AG08396 (cell line): ENCODE measurements at places on chromosomes 16 and 17.

DNA sequence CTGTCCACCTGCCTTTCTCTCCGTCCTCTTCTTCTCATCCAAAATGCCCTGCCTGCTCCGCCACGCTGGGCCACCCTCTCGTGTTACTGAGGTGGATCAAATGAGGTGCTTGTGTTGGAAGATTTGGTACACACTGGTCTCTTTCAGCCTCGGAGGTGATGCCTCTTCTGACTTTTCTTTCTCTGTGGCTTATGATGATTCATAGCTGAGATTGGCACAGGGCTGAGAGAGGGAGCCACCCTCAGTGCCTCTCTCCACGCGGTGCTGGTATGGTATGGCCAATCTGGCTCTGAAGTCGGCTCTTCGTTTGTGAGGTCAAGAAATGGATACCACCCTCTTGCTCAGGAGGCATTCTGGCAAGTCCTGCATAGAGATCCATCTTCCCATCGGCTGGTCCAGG lies 82.4 kb downstream of the PLCG2 start:
- no peak for DNase-seq

GRCh38 chr16:51641191-51641765 lies 490.2 kb upstream of the SALL1 start:
- no peak for DNase-seq

DNA sequence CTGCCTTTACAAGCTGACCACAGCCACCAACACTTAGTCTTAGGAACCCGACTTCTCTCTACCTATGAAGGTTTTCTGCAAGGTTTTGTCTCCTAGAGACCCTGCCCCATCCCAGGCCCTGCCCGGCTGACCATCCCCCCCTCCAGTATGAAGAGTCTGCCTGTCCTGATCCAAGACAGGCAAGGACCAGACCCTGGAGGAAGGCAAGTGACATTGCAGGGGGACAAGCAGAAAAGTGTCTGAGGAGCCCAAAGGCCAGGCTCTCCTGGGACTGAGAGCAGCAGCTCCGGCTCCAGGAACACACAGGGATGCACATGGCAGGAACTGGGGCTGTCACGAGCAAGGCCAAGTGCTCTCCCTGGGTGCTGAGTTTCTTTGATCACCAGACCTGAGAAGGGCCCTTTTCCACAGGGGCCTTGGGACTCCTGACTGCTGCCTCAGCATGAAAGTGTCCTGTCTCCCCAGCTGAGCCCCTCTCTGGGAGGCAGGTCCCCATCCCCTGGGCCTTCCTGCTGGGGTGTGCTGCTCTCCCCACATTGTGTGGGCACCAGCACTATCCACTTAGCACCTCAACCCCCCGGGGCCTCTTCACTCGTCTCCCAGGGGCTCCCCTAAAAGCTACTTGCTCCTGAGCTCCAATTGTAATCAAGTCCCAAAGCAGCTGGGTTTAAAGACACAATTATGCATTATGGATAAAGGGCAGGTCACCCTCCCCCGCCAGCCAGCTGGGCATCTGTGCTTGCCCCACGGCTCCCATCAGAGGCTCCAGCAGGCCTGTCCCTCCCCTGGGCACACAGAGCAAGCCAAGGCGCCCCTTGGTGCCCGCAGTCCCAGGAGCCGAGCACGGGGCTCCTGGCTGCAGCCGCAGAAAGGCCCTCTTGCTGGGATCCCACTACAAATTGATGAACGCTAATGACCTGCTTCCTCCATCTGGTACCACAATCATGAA lies 11.6 kb upstream of the CACNG4 start:
- DNase-seq, result no peak

- no peak for DNase-seq
These were observed 37.2 kb upstream of the HS3ST3A1 start for GRCh38 chr17:13638855-13639458.

DNA sequence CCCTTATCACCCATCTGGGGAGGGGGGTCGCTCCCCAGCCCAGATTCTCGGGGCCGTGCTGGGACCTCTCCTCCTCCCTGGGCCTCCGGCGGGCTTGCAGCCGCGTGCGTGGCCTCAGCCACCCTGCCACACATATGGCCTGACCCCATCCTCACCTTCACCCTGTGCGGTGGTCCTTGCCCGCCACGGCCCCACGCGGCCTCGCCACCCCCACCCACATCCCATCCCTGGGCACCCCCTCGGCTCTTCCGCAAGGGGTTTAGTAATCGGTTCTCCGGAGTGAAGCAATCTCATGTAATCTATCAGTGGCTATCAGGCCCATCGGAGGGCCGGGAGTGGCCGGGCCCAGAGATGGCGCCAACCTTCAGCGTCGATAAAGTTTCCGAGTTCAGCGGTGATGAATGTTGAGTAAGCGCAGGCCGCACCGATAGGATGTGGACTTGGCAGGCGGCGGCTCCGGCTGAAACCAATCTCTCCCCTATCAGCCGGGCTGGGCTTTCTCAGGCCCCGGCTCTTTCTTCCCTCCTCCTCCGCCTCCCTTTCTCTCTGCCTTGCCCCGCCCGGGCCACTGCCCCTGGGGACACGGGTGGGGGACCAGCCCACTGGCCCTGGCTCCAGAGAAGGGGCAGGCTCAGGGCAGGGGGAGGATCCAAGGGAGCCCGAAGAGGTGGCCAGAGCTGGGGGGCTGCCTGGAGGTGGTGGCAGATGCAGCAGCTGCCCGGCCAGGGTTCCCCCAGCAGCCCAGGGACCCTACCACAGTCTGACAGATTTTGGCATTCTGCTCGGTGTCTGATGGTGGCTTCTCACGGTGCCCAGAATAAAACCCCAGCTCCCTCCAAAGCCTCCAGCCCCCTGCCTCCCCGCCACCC lies 20.8 kb downstream of the ZFPM1 start:
- peak; percentile 85 for DNase-seq

GRCh38 chr17:70772761-70773160 lies 603.4 kb downstream of the KCNJ2 start:
- DNase-seq, result no peak

- no peak for DNase-seq
These were observed 591 bp downstream of the NPW start for GRCh38 chr16:2019921-2020831.

- DNase-seq, result no peak
These were observed 548.9 kb upstream of the CDH8 start for GRCh38 chr16:62585041-62585545.

DNA sequence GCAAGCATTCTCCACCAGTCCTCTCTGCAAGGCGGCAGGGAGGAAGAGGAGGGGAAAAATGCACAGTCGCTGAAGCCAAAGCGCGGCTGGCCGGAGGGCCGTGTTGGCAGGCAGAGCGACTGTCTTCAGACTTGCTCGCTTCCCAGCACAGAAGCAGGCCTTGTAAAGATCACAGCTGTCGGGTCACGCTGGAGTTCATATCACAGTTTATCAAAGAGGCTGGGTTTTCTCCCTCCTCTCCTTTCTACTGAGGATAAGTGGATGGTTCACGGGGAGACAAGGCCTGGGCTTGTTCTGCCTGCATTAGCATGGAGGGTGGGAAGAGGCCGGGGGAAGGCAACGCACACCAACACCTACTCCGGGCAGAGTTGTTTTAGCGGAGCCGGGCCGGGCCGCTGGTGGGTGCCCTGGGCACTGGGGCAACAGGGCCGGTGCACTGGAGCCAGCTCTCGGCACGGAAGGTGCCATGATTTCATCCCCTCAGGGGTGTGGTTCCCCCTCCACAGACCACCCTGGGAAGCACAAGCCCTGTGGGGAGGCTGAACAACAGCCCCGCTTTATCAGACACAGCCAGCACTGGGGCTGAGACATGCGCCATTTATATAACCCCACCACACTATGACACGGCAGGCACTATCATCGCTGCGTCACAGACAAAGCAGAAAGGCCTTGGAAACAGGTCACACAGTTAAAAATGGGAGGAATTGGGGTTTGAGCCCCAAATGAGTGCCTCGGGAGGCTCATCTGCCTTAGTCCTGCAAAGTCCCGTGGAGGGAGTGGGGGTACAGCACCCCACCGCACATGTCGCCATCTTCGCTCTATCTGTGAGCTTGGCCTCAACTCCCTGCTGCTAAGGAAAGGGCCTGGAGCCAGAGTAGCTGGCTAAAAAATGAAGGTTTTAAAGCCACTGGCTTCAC lies 40.3 kb upstream of the MTSS2 start:
- no peak for DNase-seq

- no peak for DNase-seq
These were observed 12.7 kb downstream of the NDUFAF8 start for GRCh38 chr17:81251709-81252301.

DNA sequence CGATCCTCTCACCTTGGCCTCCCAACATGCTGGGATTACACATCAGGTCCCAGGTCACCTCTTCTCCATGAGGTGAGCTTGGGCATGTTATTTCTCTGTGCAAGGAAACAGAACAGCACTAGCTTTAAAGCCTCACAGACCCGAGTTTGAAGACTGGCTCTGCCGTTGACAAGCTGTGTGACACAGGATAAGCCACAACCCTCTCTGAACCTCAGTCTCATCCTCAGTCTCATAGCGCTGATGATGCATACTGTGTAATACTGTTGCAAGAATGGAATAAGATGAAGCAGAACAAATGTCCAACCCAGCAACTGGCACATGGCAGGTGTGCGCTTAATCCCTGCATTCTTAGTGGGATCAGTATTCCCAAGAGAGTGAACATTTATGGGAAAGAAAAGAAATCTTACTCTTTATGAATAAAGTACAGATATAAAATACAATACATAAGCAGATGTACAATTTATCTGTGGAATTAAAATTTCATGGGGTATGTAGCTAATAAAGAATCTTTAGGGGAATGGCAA lies 43.5 kb downstream of the ABAT start:
- no peak for DNase-seq

GRCh38 chr16:58030136-58030840 lies 4.7 kb downstream of the MMP15 start:
- DNase-seq, result no peak

DNA sequence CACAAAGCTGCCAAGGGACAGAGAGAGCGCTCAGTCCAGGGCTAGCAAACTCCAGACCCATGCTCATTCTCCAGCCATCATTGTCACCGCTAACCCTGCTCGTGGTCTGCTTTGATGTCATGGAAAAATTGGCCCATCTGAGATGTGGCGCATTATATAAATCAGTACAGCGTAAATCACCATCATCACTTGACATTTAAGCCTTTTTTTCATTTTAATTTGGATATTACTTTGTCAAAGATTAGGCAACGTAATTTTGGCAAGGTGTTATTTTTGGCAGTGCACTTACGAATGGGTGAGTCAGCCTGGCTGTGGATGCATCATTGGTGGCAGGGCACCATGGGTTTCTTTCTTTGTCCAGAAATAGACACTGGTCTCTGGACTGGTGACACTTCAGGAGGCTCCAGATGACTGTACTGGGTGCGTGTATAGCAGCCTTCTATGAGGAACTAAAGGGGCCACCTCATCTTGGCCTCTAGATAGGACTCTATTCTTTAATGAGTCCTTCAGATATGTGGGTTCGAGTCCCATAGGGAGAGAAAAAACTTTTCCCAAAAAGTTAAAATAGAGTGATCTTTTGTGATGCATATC lies 166.3 kb downstream of the MSI2 start:
- DNase-seq, result peak; percentile 57

DNA sequence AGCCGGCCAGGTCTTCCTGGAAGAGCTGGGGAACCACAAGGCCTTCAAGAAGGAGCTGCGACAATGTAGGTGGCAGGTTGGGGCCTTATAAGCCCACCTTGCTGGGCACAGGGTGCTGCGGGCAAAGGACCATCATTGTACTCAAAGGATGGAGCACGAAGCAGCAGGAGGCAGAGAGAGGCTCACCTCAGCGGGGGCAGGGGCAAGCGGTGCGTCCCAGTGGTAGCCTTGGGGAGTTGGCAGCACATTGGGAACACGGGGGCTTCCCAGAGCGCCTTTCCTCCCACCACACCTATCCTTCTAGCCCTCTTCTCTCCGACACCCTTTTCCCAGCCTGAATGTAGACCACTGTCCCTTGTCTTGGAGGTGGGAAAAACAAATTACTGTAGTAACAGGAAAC lies 2.1 kb downstream of the CNP start:
- DNase-seq, result no peak

GRCh38 chr17:65173284-65173793 lies 36.2 kb downstream of the RGS9 start:
- DNase-seq, result no peak

DNA sequence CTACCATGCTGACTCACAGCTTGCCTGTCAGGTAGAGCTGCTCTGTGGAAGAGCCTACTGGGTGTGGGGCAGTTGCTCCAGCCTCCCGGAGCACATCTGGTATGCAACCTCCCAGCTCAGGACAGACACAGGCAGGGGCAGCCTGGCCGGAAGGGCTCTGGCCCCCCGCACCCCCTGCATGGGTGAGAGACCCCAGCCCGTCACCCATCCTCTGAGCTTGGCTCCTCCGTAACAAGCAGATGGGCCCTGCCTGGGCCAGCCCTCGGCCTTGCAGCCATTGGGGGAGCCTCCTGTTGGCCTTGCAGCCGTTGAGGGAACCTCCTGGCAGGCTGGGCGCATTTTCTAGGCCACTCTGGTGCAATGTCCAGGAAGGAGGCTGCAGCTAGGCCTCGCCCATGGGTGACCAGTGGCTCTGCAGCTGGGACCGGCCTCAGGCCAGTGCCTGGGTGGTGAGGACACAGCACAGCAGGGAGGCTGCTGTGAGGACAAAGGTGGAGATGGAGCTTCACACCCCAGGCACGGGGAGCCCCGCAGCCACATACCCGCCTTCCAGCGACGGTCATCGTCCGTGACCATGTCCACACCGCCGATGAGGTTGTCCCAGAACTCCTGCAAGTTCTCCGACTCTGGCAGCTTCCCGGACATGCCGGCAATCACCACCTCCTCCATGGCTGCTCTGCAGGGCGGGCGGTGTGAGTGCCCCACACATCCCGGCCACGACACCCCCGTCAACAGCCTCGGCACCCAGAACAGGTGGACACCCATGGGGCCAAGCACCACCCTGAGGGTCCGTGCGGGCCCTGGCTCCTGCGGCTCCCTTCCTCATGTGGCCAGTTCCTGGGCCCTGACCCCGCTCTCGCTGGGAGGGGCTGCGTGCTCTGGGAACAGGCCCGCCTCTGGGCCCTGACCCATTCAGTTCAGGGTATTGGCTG lies 2.0 kb downstream of the FASN start:
- no peak for DNase-seq

- peak; percentile 88 for DNase-seq
These were observed 376.4 kb downstream of the SLC39A11 start for GRCh38 chr17:72715906-72716572.

GRCh38 chr17:82311971-82312370 lies 5.4 kb downstream of the CD7 start:
- no peak for DNase-seq

DNA sequence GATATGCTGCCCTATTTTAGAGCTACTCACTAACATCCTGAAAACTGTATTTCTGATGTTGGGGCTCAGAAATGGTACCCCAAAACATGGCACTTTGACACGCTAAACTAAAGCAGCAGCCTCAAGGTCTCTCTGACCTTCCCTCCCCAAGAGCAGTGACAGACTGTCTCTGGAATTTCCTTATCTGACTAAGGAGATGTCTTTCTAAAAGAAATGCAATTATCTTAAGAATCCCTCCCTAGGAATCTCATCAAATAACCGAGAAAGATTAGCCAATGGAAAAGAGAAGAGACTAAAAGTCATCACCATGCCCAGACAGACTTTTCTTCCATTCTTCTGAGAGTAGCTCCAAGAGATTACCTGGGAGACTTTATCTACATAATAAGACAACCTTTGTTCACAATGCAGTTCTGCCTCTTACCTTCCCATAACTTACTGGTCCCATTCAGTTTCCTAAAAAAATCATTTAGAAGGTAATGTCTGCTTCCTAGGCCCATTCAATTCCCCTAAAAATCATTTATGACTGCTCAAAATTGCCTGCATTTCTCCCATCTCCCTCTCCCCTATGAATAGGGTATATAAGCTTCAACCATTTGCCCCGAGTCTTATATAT lies 123.9 kb downstream of the CPPED1 start:
- no peak for DNase-seq
